ENCODE measurements at places on chromosomes 2 and 18.

GRCh38 chr2:140512106-140512505 is 1618.7 kb downstream of the LRP1B start:
- DNase-seq = no peak

DNA sequence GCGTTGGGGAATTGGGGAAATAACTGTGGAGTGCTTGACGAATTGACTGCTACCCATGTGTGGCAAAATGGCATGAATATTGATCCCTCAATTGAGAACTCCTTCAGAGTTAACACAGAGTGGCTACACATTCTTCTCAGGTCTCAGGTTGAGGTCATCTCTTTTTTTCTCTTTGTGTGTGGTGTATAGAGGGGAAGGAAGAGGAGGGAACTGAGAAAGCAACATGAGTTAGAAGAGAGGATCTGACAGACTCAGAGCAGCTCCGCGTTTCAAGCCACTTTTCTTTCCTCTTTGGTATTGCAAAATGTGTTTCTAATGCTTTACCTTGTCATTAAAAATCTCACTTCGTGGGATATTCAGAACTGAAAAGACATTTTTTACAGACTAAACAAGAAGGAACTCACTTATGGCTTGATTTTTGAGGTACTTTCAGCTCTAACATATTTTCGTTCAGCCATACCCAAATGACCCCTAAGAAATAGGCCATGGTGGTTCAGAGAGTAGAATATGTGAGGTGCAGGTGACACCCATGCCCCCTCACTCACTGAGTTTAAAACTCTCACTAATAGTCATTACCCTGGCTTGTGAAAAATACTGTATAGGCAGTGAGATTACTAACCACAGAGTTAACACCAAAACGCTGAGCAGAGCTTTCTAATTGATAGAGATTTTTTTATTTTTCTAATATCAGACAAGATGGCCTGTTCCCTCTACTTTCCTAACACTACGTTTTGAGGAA is 22.5 kb downstream of the STAT4 start:
- DNase-seq = no peak

GRCh38 chr18:62577765-62578164 is 54.9 kb downstream of the ZCCHC2 start:
- no peak for DNase-seq

GRCh38 chr2:59850554-59850953 is 702.9 kb downstream of the BCL11A start:
- no peak for DNase-seq

- DNase-seq = no peak
Observed at GRCh38 chr18:49101236-49101635, 150.5 kb upstream of the SMAD7 start.

DNA sequence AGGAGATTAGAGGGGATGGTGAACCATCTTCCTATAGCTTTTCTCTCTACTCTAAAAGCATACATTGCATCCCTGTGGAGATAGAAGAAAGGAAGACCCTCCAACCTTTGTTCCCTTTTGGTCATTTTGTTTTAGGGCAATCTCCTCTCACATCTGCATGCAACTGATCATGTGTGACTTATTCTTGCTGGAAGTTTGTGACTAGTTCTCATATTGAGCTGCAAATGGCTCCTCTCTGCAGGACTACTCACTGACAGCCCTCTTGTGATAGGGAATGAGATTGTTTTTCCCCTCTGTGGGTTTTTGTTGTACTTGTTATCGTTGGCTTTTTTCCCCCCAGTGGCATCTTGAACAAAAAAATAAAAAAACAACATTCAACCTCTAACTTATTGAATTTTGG is 416.0 kb upstream of the CNTNAP5 start:
- no peak for DNase-seq

GRCh38 chr18:22921772-22922171 is 11.4 kb upstream of the RBBP8 start:
- DNase-seq = no peak

- DNase-seq = no peak
Observed at GRCh38 chr18:21853775-21854552, 113.4 kb downstream of the MIB1 start.

- no peak for DNase-seq
Observed at GRCh38 chr2:220276741-220277444, 649.5 kb downstream of the SLC4A3 start.

DNA sequence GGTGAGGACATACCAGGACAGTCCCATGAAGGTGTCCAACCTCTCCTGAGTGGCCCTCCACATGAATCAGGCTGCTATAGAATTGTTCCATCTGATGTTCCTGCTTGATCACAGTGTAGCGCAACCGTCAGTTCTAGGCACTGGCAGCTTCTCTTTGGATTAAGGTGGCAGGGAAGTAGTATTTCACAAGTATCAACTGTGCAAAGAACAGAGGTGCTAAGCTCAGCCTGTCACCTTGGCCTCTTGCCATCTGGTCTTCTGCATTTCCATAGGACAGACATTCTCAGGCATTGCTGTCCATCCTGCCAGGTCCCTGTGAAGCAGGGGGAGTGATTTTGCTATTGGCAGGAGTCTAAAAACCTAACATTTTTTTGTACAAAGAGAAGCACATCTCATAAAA is 182.2 kb upstream of the EPAS1 start:
- DNase-seq = no peak

DNA sequence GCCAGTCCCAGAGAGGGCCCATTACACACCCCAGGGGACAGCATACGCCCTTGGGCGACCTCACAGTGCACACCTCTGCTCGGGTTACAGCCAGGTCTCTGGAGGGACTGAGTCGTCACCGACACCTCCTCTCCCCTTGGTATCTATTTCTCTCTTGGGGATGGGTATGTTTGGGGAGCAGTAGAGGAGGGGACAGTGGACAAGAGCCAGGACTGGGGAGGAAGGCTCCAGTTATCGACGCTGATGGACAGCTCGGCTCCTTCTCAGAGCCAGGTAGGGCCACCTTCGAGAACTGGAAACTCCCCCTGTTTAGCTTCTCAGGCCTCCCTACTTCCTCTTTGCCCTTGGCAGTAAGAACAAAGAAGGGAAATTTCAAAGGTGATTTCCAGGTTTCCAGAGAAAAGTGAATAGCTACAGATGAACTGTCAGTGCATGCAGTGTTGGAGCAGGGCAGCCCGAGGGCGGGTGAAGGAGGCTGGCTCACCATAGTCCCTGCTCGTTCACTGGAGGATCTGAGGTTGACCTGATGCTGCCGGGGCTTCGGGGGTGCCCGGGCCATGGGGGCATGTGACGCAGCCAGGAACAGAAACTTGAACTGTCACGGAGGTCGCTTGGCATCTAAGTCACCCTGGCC is 4.4 kb upstream of the SEMA4C start:
- no peak for DNase-seq

DNA sequence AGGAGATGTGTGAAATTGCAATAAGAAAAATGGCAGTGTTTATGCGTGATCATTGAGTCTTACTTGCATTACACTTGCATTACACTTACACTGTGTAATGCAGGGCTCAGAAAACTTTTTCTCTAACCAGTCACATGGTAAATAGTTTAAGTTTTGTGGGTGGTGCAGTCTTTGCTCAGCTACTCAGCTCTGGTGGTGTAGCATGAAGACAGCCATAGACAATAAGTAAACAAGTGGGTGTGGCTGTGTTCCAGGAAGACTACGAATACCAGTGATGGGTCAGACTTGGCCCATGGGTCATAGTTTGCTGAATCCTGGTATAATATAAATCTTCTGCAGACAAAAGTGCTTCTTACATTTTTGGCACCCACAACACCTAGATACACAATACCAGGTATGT is 115.6 kb upstream of the CYP1B1 start:
- DNase-seq = no peak

DNA sequence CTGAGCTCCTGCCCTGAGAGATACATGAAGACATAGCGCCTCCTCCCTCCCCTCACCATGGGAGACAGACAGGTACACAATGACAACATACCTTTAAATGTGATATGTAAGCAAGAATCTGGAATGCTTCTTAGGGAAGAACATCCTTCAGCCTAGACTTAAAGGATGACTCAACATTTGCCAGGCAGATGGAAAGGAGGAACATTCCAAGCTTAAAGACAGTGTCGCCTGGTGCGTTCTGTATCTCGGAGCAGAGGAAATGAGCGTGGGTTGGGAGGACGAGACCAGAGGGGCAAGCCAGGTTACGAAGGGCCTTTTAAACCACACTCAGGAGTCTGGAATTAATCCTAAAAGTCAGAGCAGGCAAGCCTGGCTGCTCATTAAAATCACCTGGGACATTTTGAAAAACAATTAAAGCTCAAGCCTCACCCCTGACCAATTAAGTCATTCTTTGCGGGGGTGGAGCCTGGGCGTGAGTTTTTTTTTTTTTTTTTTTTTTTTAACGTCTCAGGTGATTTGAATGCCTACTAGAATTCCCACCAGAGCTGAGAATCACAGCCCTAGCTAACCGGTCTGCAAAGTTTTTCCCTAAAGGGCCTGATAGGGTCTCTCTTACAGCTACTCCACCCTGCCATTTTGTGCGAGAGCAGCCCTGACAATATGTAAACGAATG is 131.2 kb upstream of the SEC11C start:
- DNase-seq = no peak

GRCh38 chr18:22684268-22684667 is 248.9 kb upstream of the RBBP8 start:
- DNase-seq = no peak

DNA sequence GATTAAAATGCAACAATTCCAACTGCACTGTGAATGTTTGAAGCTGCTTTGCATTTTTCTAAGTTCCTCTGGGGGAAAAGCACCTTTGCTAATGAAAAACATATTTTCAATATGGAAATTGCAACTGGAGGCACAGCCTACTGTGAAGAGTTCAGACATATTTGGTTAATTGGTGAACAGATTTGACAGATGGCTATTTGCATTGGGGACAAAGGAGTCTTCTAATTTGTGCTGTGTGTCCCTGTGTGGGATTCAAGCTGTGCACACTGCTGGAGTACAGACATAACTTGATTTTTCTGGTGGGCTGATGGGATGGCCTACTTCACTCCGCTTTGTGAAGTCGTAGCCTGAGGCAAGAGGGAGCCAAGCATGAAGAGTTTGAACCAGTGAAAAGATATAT is 40.7 kb upstream of the ARHGAP25 start:
- no peak for DNase-seq

DNA sequence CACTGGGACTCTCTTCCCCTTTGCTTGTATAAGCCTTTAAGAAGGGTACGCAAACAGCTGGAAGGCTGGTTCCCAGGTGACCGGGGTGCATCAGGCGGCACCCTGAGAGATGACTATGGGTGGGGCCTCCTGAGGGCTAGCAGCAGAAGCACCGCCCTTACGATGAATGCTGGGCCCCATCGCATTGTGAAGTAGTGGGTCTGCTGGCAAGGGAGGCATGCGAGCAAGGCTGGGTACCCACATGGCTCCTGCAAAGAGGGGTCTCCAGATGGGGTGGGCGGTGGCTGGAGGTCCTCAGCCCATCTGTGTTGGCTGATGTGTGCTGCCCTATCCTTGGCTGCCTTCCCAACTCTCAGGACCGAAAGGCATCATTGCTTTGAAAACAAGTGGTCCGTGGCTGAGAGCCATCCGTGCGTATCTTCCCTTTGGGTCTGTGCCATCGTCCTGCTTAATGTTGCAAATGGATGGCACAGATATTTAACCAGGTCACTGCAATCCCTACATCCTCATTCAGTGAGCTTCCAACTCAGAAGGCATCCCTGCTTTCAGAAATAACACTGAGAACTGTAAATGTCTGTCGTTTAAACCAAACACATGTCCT is 83.5 kb upstream of the GPC1 start:
- no peak for DNase-seq

GRCh38 chr2:55097461-55098410 is 47.5 kb upstream of the RTN4 start:
- no peak for DNase-seq

DNA sequence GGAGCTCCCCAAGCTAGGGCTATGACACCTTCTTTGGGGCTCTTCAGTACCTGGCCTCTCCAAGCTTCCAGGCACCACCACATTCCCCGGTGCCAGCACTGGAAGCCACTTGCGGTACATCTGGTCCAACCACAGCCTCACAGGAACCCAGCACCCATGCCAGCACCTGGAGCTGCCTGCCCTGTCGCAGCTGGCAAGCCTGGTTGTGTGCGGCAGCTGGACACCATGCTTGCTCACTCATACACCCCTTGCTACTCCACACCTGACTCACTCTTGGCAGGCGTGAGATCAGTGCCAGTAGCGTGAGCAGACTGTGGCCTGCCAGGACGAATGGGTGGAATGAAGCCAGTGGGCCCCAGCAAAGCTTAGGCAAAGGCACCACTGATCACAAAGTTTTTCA is 34.0 kb downstream of the LRRTM4 start:
- DNase-seq = no peak

- no peak for DNase-seq
Observed at GRCh38 chr2:179021258-179021657, 28.7 kb downstream of the CCDC141 start.

DNA sequence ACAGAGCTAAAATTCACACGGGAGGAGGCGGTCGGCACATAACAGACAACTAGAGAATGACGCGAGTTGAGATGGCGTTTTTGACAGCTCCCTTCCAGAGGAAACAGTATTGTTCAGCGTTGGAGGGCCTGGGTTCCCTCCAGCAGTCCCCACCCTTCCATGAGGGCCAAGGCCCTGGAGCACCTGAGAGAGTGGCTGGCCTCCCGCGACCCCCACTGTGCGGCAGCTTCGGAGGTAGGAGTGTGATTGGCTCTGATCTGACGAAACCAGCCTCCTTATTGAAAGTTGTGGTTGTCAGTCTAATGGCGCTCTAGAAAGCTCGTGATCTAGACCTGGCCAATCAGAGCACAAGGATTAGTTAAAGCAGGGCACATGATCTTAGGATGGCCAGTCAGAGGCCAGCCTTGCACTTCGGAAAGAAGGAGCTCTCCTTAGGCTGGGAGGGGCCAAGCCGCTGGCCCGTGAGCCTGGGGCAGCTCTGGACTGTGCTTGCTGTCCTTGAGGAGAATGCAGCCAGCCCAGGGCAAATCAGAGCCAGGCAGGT is 104.5 kb upstream of the CELF4 start:
- DNase-seq = no peak

- no peak for DNase-seq
Observed at GRCh38 chr2:233119806-233120205, 59.7 kb downstream of the INPP5D start.
